Naive thymus-derived CD8-positive, alpha-beta T cell (primary cell): ENCODE measurements at places on chromosomes 3 and 15. TPM values are rescaled to one million over a fixed set of nuclear protein-coding genes. Genes with fewer than 3 reads are reported as not detected.

TGM5 gene
- not detected for total RNA-seq

DNA sequence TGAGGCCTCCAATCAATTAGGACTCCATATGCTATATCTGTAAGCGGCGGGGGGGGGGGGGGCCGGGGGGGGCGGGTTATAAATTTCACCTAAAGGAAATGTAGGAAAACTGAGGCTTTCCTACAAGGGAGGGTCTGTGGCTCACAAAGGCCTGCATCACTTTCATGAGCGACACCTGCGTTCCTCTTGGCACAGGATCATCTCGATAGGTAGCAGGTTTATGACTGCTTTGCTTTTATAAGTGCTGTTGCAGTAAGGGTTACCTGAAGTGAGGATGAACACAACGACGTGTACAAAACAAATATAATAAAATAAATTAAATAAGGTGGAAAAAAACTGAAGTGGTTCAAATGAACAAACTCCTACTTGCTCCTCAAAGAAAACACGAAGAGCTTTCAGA is 194.3 kb downstream of the FOXP1 start:
- no peak for DNase-seq

- no peak for DNase-seq
These were observed 119.0 kb downstream of the BBX start for GRCh38 chr3:107641572-107642307.

PLEKHO2 gene
- total RNA-seq, result 8.6 TPM
